ENCODE measurements at places on chromosomes 6 and 20. TPM values are rescaled to one million over a fixed set of nuclear protein-coding genes. Genes with fewer than 3 reads are reported as not detected.

The BPIFB2 gene
- not detected for total RNA-seq

The TAF11 gene
- 20.4 TPM for total RNA-seq

The RPN2 gene
- total RNA-seq, result 173 TPM

The WFDC12 gene
- total RNA-seq, result not detected

The MTHFD1L gene
- 53.9 TPM for total RNA-seq

The BPI gene
- 0.33 TPM for total RNA-seq

The RAET1G gene
- total RNA-seq, result 0.25 TPM

The TREM1 gene
- not detected for total RNA-seq

The CALHM4 gene
- total RNA-seq, result not detected

The MYO6 gene
- 20.0 TPM for total RNA-seq

The SYTL3 gene
- 3.6 TPM for total RNA-seq

The CLDN20 gene
- not detected for total RNA-seq

The VEGFA gene
- total RNA-seq, result 46.0 TPM

The OR12D3 gene
- not detected for total RNA-seq

The CDC25B gene
- 54.3 TPM for total RNA-seq

The TRAPPC3L gene
- total RNA-seq, result not detected

The TTLL9 gene
- total RNA-seq, result not detected

The MCHR2 gene
- total RNA-seq, result not detected

The PPP1R3G gene
- 0.33 TPM for total RNA-seq

The MYLK4 gene
- 0.16 TPM for total RNA-seq

The OR2H1 gene
- total RNA-seq, result not detected

The NMBR gene
- total RNA-seq, result 0.33 TPM

The MAP3K5 gene
- 9.5 TPM for total RNA-seq

The BFSP1 gene
- total RNA-seq, result 8.6 TPM

The DNAH8 gene
- under 0.01 TPM for total RNA-seq

The SSTR4 gene
- total RNA-seq, result not detected

The GPR6 gene
- total RNA-seq, result not detected

The DEFB132 gene
- total RNA-seq, result not detected

The C6orf15 gene
- total RNA-seq, result 0.13 TPM

The PLCB1 gene
- total RNA-seq, result 0.81 TPM

The EYS gene
- not detected for total RNA-seq

The CDH26 gene
- total RNA-seq, result not detected

All from mesangial cell (primary cell).